ENCODE measurements at places on chromosomes 7 and 10. TPM values are rescaled to one million over a fixed set of nuclear protein-coding genes. Genes with fewer than 3 reads are reported as not detected.

Gene WDFY4
- total RNA-seq = not detected

Gene HNRNPF
- total RNA-seq = 417 TPM

Gene DNAAF5
- total RNA-seq = 66.3 TPM

Gene PAX4
- total RNA-seq = not detected

Gene CPA2
- total RNA-seq = not detected

Gene OR2A42
- not detected for total RNA-seq

Gene TAS2R3
- total RNA-seq = not detected

Gene HIF1AN
- total RNA-seq = 4.5 TPM

Gene C10orf62
- not detected for total RNA-seq

Gene CPED1
- 2.2 TPM for total RNA-seq

Gene DRGX
- total RNA-seq = 0.33 TPM

Gene KIAA1217
- 16.0 TPM for total RNA-seq

Gene PTPRN2
- total RNA-seq = 3.6 TPM

- H3K27ac ChIP-seq = no peak overlapping the region
- no peak overlapping the region for H3K4me3 ChIP-seq
- no peaks in the 10 kb centered on the region for H3K36me3 ChIP-seq
- no peak for DNase-seq
Measured at GRCh38 chr7:95658676-95659075, 62.4 kb upstream of the PDK4 start.

DNA sequence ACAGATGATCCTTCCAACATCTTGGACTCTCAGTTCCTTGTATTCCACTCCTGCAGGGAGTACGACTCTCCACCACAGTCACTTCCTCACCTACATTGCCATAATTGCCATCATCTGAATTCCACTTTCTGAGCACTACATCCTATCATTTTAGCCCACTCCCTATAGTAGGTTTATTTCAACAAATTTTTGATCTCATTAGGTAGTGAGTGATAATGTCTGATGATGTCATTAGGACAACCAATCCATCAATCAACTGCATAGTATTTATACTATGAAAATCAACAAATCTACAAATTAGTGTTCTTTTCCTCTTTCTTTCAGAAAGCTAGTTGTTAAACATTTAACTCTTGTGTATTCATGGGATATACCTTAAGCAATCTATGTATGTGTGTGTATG lies 13.7 kb upstream of the TRA2A start:
- no peak overlapping the region for H3K27ac ChIP-seq
- no peaks in the 10 kb centered on the region for H3K36me3 ChIP-seq
- DNase-seq = no peak
- no peak overlapping the region for H3K4me3 ChIP-seq
- no peaks in the 10 kb centered on the region for H3K27me3 ChIP-seq

GRCh38 chr7:98879198-98879978 lies 1.1 kb downstream of the TRRAP start:
- H3K27me3 ChIP-seq = no peaks in the 10 kb centered on the region
- H3K4me1 ChIP-seq = peaks cover 7% of the 10 kb centered on the region
- H3K27ac ChIP-seq = no peak overlapping the region
- peak overlapping the region; percentile 99 for H3K4me3 ChIP-seq

DNA sequence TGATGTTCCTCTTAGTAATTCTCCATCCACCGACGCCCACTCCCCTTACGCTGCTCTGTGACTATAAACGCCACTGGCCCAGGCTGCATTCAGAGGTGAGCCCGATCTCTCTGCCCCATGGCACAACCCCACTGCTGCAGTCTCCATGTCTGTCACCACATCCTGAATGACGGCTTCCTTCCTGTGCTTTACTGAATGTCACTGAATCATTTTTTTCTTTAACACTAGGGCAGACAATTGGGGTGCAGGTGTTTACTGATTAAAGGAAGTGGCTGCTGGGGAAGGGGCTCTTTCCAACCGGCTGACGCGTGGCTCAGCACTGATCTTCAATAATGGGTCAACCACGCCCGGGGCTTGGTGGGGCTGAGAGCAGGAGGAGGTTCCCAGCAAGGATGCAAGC lies 208.3 kb downstream of the USP6NL start:
- H3K4me3 ChIP-seq = no peak overlapping the region
- DNase-seq = no peak
- no peak overlapping the region for H3K27ac ChIP-seq
- no peaks in the 10 kb centered on the region for H3K36me3 ChIP-seq

- H3K27me3 ChIP-seq = no peaks in the 10 kb centered on the region
- H3K27ac ChIP-seq = no peak within 1 kb of the TSS
- peak within 1 kb of the TSS; percentile 74 for H3K4me3 ChIP-seq
- H3K4me1 ChIP-seq = peaks cover 36% of the 10 kb centered on the region
- no peaks in the 10 kb centered on the region for H3K36me3 ChIP-seq
Measured at GRCh38 chr7:93148144-93148543, at the start of gene SAMD9L. SAMD9L (minus strand) TSS chr7:93148385; CDS start chr7:93135971, 12,414 bp downstream.

- no peaks in the 10 kb centered on the region for H3K36me3 ChIP-seq
- peaks cover 16% of the 10 kb centered on the region for H3K4me1 ChIP-seq
- no peaks in the 10 kb centered on the region for H3K27me3 ChIP-seq
- DNase-seq = peak; percentile 96
- H3K4me3 ChIP-seq = no peak overlapping the region
Measured at GRCh38 chr7:51123322-51124019, 193.1 kb downstream of the COBL start.

DNA sequence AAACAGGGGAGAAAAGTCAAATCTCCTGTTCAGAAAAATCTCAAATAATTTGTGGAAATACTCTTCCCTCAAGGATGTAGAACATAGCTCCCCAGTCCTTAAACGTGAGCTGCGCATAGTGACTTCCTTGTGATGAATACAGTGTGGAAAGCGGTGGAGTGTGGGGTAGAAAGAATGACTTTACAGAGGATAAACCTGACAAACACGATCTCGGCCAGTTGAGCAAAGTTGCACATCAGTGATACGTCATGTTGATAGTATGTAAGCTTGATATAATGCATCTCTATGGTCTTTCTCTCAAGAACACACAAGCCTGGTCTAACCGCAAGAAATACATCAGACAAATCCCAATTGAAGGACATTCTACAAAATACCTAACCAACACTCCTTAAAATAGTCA lies 32.0 kb upstream of the ZCCHC24 start:
- no peak overlapping the region for H3K4me3 ChIP-seq
- peak; percentile 66 for DNase-seq
- H3K4me1 ChIP-seq = peaks cover 9% of the 10 kb centered on the region
- no peaks in the 10 kb centered on the region for H3K36me3 ChIP-seq

- H3K27ac ChIP-seq = no peak overlapping the region
- H3K4me3 ChIP-seq = no peak overlapping the region
- DNase-seq = peak; percentile 77
- H3K27me3 ChIP-seq = no peaks in the 10 kb centered on the region
- H3K36me3 ChIP-seq = peaks cover 22% of the 10 kb centered on the region
- H3K4me1 ChIP-seq = peaks cover 22% of the 10 kb centered on the region
Measured at GRCh38 chr10:74437822-74438221, 286.8 kb downstream of the ADK start.

GRCh38 chr10:117047947-117048346 lies 43.0 kb upstream of the SHTN1 start:
- H3K4me1 ChIP-seq = no peaks in the 10 kb centered on the region
- no peaks in the 10 kb centered on the region for H3K27me3 ChIP-seq
- no peak overlapping the region for H3K27ac ChIP-seq
- no peaks in the 10 kb centered on the region for H3K36me3 ChIP-seq
- no peak overlapping the region for H3K4me3 ChIP-seq
- DNase-seq = no peak

GRCh38 chr7:47478926-47479711 lies 102.8 kb downstream of the TNS3 start:
- no peak for DNase-seq
- H3K4me1 ChIP-seq = peaks cover 48% of the 10 kb centered on the region
- H3K27ac ChIP-seq = no peak overlapping the region
- H3K4me3 ChIP-seq = no peak overlapping the region
- no peaks in the 10 kb centered on the region for H3K36me3 ChIP-seq

GRCh38 chr7:114658216-114658615 lies 243.6 kb downstream of the FOXP2 start:
- H3K36me3 ChIP-seq = no peaks in the 10 kb centered on the region
- H3K4me3 ChIP-seq = no peak overlapping the region
- no peak for DNase-seq
- no peak overlapping the region for H3K27ac ChIP-seq
- 0 out of 2 replicates have a peak, but pooled peaks cover 9% of the 10 kb centered on the region for H3K4me1 ChIP-seq

GRCh38 chr7:21028186-21028585 lies 241.5 kb upstream of the SP8 start:
- no peak overlapping the region for H3K27ac ChIP-seq
- DNase-seq = peak; percentile 17
- H3K4me1 ChIP-seq = no peaks in the 10 kb centered on the region
- H3K36me3 ChIP-seq = no peaks in the 10 kb centered on the region
- peaks cover 73% of the 10 kb centered on the region for H3K27me3 ChIP-seq

- peaks cover 25% of the 10 kb centered on the region for H3K4me1 ChIP-seq
- H3K36me3 ChIP-seq = no peaks in the 10 kb centered on the region
- peak overlapping the region; percentile 8 for H3K27ac ChIP-seq
- no peaks in the 10 kb centered on the region for H3K27me3 ChIP-seq
- H3K4me3 ChIP-seq = no peak overlapping the region
- DNase-seq = peak; percentile 100
Measured at GRCh38 chr10:72846238-72846637, 47.3 kb upstream of the OIT3 start.

GRCh38 chr10:46293832-46294640 lies 7.2 kb downstream of the ANTXRL start:
- no peaks in the 10 kb centered on the region for H3K27me3 ChIP-seq
- H3K36me3 ChIP-seq = no peaks in the 10 kb centered on the region
- H3K27ac ChIP-seq = no peak overlapping the region
- no peaks in the 10 kb centered on the region for H3K4me1 ChIP-seq

- DNase-seq = no peak
- H3K4me1 ChIP-seq = no peaks in the 10 kb centered on the region
Measured at GRCh38 chr7:125927556-125927955, 997.9 kb upstream of the POT1 start.

DNA sequence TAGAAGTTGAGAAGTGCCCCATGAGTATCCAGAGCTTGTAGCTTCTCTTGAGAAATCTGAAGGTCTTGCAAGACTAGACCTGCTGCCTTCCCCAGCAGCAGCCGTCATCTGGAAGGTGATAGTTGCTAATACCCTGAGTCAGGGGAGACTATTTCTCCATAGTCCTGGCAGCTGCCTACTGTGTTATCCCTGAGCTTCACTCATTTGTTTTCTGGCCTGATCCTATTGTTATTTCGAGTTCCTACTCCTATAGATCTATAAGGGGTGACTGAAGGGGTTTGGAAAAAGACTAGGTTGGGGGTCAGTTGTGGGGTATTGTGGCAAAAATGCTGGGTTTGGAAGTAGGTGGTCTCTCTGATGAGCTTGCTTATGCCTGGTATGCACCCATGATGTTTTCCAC lies 297.8 kb downstream of the CNTNAP2 start:
- peaks cover 23% of the 10 kb centered on the region for H3K4me1 ChIP-seq
- no peaks in the 10 kb centered on the region for H3K27me3 ChIP-seq
- peak overlapping the region; percentile 31 for H3K27ac ChIP-seq
- H3K4me3 ChIP-seq = no peak overlapping the region

DNA sequence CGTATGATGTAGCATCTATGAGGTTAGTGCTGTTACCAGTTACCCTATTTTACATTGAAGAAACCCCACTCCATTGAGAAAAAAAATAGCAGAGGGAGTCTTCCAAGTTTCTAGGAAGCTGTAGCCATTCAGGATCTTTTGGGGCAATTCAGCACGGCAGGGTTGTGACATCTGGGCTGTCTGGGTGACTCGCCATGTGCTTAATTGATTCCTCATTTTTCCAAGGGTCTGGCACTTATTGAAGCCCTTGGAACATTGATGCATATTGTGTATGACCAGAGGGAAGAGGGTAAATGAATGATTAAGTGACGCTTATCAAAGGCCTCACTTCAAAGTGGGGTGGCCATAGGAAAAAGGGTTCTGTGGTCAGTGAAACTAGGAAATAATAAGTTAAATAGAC lies 248.7 kb downstream of the ARHGAP12 start:
- H3K27me3 ChIP-seq = no peaks in the 10 kb centered on the region
- no peaks in the 10 kb centered on the region for H3K36me3 ChIP-seq
- no peak overlapping the region for H3K27ac ChIP-seq
- no peak for DNase-seq

DNA sequence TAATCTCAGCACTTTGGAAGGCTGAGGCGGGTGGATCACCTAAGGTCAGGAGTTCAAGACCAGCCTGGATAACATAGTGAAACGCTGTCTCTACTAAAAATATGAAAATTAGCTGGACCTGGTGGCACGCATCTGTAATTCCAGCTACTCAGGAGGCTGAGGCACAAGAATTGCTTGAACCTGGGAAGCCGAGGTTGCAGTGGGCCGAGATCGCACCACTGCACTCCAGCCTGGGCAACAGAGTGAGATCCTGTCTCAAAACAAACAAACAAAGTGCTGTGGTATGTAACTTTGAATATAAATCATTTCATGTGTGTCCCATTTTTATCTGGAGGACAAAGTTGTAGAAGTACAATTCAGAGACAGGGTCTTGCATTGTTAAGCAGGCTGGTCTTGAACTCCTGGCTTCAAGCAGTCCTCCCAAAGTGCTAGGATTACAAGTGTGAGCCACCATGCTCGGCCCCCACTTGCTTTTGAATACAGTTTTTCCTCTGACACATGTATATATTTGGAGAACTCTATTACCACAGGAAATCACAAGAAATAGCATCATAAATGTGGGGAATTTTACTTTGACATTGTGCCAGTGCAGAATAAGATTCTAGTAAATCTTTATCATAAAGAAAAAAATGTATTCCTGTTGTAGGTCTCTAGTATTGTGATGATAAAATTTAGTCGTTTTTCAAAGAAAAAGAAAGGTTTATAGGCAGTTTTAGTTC lies 32.6 kb downstream of the PTPN12 start:
- H3K4me3 ChIP-seq = no peak overlapping the region
- no peaks in the 10 kb centered on the region for H3K27me3 ChIP-seq
- H3K36me3 ChIP-seq = peaks cover 28% of the 10 kb centered on the region
- H3K27ac ChIP-seq = no peak overlapping the region
- no peak for DNase-seq
- H3K4me1 ChIP-seq = peaks cover 16% of the 10 kb centered on the region

GRCh38 chr10:116241085-116241484 lies 31.9 kb downstream of the GFRA1 start:
- H3K27me3 ChIP-seq = no peaks in the 10 kb centered on the region
- H3K36me3 ChIP-seq = no peaks in the 10 kb centered on the region
- H3K4me1 ChIP-seq = no peaks in the 10 kb centered on the region
- no peak overlapping the region for H3K27ac ChIP-seq
- DNase-seq = no peak

DNA sequence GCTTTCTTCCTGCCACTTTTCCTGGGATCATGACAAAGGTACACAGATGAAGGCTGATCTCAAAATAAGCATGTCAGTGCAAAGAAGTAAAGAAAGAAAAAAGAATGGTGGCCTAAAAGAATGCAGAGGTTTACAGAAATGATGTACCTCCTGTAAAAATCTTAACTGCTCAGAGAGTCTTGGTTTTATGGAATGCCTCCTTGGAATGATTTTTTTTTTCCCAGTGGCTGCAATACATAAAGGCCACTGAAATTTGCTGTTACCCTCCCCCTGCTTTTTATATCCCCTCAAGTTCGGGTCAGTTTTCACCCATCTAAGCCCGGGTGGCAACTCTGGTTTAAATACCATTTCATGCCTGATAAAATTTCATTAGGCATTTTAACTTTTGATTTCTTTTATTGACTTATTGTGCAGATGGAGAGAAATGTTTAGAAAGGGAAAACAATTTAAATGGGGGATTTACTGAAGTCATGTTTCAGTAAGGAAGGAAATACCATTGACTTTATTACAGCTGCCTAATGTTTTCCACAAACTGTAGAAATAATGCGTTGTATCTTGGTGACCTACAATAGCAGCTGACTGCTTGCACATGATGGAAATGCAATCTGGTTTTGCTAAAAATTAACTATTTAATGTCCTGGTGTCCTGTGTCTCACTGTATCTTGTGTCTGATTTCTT lies 102.5 kb downstream of the SAMD9 start:
- no peak overlapping the region for H3K4me3 ChIP-seq
- peak overlapping the region; percentile 37 for H3K27ac ChIP-seq

All from PC-3 (cell line).